ENCODE measurements at places on chromosomes 16 and 17.

GRCh38 chr16:84999857-85000480, 11.4 kb downstream of the ZDHHC7 start:
- no peak for DNase-seq

DNA sequence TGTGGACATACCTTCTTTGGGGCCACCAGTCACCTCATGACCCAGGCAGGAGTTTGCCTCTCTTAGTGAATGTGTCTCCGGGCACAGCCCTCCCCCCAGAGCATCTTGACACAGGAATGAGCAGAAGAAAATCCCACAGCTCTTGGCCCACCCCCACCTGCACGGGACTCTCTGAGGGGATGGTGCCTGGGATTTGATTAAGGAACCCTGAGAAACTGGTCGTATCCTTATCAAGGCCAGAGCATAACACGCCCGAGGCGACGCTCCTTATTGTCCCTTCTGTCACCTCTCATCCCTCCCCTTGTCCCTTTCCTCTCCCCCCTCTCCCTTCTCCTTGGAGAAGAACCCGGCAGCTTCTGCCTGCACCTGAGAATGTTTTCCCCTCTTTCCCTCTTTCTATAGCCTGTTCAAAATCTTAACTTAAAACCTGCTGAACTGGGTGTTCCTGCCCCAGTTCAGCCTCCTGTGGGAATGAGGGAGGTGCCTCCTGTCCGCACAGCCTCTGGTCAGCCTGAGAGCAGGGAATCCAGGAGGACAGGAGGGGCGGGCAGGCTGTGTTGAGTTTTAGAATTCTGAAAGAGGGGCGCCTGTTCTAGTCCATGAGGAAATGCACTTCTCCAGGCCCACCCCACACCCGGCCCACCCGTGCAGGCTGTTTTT, 140.7 kb upstream of the PLCG2 start:
- no peak for DNase-seq

DNA sequence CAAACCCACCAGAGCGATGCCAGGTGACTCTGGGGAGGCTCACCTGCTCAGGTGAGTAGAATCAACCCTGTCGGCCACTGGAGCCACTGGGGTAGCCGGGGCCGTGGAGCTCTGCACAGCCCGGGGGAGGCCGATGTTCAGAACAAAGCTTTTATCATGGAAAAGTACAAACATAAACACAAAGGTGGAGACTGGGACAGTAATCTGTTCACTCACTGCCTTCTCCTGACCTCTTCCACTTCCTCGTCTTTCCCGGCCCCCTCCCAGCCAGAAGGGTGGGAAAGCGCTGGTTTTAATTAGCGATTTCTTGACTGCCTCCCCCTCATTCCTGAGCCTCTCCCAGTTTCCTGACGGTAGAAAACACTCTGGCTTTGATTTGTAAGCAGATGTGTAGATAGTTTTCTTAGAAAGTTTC, 9.8 kb upstream of the TEX19 start:
- peak; percentile 73 for DNase-seq

- peak; percentile 51 for DNase-seq
Observed at GRCh38 chr16:87190288-87191230, 126.6 kb downstream of the C16orf95 start.

- DNase-seq: peak; percentile 78
Observed at GRCh38 chr16:64094992-64095634, 1026.8 kb downstream of the CDH11 start.
